NCI-H1105 (cell line): ENCODE measurements at places on chromosomes 3 and 15.

DNA sequence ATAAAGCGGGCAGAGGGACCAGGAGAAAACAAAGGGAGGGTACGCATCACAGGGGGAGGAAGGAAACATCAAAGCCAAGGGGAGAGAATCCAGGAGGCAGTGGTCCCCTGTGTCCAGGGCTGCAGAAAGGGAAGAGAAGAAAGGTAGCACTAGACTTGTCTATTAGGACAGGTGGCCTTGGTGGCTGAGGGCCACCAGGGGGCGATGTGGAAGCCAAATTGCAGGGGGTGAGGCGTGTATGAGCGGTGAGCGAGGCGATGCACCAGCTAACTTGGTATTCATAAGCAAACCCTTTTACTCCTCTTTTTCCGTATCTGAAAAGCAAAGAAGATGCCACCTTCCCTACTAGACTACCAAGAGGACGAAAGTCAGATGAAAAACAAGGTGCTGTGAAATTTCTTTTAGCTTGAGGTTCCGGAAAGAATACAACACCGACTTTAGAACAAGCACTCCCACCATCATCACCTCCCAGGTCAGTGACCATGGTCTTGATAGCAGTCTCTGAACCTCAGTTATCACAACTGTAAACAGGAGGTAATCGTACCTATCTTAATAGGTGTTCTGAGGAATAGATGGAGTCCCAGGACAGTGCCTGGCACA is 654.4 kb upstream of the ADAMTS9 start:
- no peak for DNase-seq

DNA sequence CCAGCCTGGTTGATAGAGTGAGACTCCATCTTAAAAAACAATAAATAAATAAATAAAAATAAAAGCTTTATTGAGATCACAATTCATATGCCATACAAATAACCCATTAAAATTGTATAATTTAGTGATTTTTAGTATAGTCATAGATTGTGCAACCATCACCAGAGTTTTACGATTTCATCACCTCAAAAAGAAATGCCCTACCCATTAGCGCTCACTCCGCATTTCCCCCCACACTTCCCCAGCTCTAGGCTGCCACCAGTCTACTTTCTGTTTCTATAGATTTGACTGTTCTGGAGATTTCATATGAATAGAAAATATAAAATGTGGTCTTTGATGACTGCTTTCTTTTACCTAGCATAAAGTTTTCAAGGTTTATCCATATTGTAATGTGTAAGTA is 57.0 kb downstream of the ARHGEF26 start:
- no peak for DNase-seq

DNA sequence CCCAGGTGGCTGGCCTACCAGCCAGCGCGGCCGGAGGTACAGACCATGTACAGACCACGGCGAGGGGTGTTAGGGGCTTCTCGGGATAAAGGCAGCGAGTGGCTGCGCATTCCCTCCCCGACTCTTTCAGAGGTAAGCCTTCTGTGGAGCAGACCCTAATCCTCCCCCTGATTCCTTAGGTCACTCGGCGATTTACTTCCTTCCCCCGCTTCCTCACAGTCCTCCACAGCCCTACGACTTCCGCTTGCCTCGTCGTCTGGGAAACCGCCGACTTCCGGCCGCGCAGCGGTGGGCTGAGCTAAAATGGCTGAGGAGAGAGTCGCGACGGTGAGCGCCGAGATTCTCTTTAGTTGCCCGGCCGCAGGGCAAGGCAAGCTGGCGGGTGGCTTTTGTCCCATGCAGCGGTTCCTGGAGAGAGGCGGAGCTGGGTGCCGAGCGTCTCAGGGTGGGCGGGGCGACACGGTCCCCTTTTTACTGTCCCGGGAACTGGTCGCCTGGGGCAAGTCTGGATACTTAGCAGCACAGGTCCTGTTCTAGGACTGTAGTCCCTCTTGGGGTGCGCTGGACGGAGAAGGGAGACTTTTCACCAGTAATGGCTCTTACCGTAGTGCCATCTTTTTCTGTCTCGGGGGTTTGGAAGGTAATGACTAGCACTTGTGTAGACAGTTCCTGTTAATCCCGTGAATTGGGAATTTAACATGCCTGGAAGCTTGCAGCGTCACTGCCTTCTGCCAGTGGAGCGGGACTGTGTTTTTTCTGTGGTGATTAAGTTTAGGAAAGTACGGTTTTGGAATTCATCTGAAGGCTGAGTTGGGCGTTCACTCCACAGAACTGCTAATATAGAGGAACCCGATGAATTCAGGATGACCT is at the start of the genes BBS4 and HIGD2B:
Gene BBS4 (plus strand): TSS at position 283 of the 870 bp plus-strand sequence. CDS start 21 bp downstream, at position 304.
Gene HIGD2B (minus strand): TSS at position 258 of the 870 bp plus-strand sequence. CDS start 9,808 bp downstream, outside the sequence.
- DNase-seq: no peak

DNA sequence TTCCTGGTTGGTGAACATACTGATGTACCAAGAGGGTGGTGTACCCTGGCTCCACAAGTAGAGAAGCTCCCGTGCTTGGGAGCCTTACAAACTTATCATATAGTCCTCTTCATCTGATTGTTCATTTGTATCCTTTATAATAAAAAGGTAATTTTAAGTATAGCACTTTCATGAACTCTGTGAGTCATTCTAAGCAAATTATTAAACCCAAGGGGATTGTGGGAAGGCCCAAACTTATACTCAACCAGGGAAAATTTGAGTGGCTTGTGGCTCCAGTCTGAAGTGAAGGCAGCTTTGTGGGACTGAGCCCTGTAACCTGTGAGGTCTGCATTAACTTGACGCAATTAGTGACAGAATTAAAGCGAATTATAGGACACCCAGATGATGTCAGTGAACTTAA is 29.0 kb downstream of the TTBK2 start:
- no peak for DNase-seq

DNA sequence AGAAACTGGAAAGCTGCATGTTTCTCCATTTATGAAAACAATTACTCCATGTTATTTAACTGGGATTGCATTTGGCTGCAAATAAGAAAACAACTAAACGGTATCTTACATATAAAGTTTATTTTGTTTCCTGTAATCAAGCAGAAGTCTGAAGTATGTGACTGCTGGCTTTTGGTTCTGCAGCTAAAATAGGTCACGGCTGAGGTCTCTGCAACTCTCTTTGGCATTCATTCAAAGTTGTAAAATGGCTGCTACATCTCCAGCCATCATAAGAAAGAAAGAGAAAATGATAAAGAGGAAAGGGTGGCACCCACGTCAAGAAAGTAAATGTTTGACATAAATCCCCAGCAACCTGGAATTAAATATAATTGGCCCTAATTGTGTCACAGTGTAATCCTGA is 406.1 kb downstream of the TBC1D5 start:
- DNase-seq: no peak

GRCh38 chr3:108505811-108506210 is 4.6 kb downstream of the MYH15 start:
- no peak for DNase-seq

DNA sequence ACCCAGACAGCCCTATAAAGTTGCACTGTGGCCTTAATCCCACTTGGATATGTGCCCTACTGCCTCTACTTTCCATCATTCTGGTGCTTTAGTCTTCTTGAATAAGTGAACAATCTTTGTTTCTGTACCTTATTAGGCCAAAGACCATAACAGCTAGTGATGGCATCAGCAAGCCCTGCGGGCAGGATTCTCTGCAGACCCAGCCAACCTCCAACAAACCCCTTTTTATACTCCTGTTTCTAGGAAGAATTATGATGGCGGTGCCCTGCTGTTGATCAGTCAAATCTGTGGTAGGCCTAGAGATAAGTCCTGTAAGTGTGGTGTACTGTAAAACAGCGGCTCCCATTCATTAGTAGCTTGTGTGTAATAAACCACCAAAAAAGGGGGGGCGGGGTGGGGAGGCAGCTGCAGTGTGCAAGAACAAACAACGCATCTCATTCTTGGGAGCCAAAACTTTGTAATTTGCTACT is 40.5 kb downstream of the SOX2 start:
- DNase-seq: no peak

GRCh38 chr3:123028233-123028828 is 768 bp upstream of the SEMA5B start:
- peak; percentile 80 for DNase-seq

GRCh38 chr15:69045802-69046201 is 31.3 kb downstream of the NOX5 start:
- DNase-seq: no peak

- DNase-seq: no peak
Measured at GRCh38 chr3:83514130-83514914, 1444.5 kb upstream of the CADM2 start.

DNA sequence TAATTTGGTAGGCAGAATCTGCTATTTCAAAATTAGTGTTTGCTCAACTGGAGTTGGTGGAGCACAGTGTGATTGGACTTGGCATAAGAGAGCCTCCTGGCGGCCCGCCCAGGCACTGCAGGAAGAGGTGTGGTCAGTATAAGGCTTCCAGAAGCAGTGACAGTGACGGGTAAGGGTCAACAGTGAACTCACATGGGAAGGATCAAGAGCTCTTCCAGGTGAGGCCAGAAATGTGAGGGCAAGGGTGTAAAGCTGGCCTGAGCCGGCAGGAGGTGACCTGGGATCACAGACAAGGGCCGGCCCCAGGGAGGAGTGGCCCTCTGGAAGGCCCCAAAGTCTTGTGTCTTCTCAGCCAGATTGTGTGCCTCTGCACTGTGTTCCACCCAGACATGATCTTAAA is 93.2 kb upstream of the RNF7 start:
- no peak for DNase-seq

DNA sequence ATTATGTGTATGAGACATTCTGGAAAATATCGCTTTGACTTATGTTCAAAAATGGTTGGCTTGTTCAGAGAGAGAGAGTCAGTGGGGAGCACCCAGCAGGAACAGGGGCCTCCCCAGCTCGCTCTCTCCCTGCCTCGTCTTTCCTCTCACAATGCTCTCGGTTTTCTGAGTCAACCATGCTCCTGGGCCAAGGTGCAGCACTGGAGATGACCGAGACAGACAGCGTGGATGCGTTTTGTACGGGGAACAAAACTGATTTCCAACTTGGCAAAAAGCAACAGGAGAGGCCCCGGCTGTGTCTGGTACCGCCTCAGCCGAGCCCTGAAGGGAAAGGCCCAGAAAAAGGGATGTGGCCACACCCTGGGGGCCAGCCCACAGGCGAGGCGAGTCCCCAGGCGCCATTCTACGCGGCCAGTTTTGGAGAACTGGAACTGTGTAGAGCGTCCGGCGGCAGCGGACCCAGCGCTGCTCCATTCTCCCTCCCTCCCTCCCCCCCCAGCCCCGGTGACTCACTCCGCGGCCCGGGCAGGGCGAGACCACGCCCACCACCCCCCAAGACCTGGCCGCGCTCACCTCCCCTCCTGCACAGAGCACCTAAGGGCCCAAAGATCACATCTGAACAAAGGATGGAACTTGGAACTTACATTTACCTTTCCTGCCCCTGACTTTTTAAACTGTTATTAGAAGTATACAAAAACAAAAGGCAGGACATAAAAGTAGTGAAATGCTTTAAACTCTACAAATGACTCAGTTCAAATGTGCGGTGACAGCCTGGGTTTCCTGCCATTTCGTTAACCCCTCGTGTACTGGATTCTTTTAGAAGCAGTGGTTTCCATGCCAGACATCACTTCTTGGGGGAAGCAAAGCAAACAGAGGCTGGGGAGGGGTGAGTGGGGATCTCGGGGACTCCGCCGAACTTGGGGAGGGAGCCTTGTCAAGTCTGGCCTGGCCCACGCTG is 12.7 kb downstream of the ATP10A start:
- no peak for DNase-seq

GRCh38 chr3:30694668-30695067 is 88.3 kb downstream of the TGFBR2 start:
- no peak for DNase-seq

DNA sequence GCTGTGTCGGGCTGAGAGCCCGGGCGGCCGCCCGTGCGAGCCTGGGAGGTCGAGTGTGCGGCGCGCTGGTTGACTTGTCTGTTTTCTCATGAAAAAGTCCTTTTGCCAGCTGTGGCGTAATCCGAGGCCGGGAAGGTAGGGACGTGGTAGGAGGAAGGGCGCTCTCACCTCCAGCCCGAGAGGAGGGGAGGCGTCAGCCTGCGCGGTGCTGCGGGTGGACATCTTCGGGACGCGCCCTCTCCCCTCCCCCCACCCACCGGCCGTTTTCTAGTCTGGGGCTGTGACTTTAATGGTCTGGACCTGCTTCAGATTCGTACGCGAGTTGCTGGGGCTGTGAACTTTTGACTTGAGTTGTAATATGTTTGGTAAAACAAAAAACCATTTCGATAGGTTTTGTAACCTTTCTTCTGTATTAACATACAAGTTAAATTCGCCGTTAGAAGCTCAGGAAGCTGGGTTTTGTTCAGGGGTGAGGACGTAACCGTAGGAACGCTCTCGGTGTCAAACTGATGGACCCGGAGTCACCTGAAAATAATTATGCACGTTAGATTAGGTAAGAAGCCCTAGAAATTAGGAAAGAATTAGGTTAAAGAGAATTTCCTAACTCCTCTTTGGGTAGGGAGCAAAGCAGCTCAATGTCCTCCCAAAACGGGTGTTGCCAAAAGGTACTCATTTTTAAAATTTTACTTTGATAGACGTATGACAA is 762 bp downstream of the NCK1 start:
- DNase-seq: peak; percentile 60

DNA sequence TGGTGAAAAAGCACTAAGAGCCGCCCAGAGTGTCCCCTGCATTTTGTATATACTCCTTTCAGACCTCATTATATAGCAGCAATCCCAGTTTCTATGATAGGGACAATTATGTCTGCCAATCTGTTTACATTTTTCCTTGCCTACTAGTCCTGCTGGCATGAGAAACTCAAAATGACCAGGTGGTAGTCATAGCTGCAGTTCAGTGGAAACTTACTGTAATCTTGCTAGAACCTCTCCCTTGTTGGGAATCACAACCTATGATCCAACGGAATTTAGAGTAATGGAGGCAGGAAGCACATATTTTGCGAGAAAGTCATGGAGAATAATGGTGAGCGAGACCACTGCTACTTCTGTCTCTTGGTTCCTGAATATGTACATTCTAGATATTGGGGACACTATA is 28.6 kb upstream of the MINAR1 start:
- DNase-seq: no peak

DNA sequence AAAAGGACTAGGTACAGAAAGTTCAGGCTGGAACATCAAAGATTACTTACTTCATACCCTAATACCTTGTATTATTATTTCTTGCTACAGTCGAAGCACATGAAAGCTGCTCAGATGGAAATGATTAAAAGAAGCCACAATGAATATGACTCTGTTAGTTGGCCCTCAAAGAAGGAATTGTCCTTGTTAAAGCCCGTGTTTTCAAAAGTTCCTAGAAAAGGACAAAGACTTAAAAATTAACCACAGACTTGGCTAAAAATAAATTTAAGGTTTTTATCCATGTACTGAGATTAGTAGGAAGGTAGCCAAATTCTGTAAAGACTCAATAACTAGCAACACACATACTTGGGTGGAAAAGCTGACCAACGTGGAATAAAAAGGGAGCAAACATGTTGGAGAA is 251.0 kb upstream of the RARB start:
- DNase-seq: no peak

GRCh38 chr15:98893401-98893800 is 114.2 kb downstream of the PGPEP1L start:
- no peak for DNase-seq

GRCh38 chr3:74862476-74862875 is 248.0 kb upstream of the CNTN3 start:
- peak; percentile 28 for DNase-seq

- no peak for DNase-seq
Measured at GRCh38 chr15:58865425-58865880, 68.0 kb downstream of the SLTM start.

GRCh38 chr3:10361375-10361774 is 40.5 kb upstream of the SEC13 start:
- peak; percentile 62 for DNase-seq
